ENCODE measurements at places on chromosomes 2 and 18. TPM values are rescaled to one million over a fixed set of nuclear protein-coding genes. Genes with fewer than 3 reads are reported as not detected.

The SLC30A3 gene
- 0.56 TPM for total RNA-seq

- H3K27me3 ChIP-seq: no peaks in the 10 kb centered on the region
- no peaks in the 10 kb centered on the region for H3K36me3 ChIP-seq
- H3K27ac ChIP-seq: no peak overlapping the region
- peaks cover 1% of the 10 kb centered on the region for H3K4me1 ChIP-seq
- H3K4me3 ChIP-seq: no peak overlapping the region
These were observed 680.5 kb downstream of the ZEB2 start for GRCh38 chr2:143839456-143839855.

DNA sequence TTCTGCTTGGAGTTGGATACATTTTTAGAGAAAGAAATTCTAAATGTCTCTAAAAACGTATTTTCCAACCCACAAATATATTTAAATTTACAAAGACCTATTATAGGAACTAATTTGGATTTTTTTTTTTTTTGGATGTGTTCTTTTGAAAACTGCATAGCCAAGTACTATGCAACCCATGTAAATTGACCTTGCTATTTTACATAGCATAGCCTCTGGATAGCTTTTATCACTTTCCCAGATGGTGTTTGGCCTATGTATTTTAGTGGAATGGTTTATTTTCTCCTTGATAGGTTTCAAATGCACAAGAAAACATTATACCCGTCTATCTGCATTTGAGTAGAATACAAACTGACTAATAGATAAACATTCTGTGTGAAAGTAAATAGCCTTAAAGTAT lies 130.0 kb downstream of the FIGN start:
- no peaks in the 10 kb centered on the region for H3K27me3 ChIP-seq
- no peak overlapping the region for H3K4me3 ChIP-seq
- peaks cover 1% of the 10 kb centered on the region for H3K4me1 ChIP-seq
- H3K27ac ChIP-seq: no peak overlapping the region
- H3K36me3 ChIP-seq: no peaks in the 10 kb centered on the region

The PLCD4 gene
- 1.5 TPM for total RNA-seq

- H3K27ac ChIP-seq: no peak overlapping the region
- DNase-seq: no peak
- no peaks in the 10 kb centered on the region for H3K27me3 ChIP-seq
- H3K4me3 ChIP-seq: no peak overlapping the region
- peaks cover 2% of the 10 kb centered on the region for H3K4me1 ChIP-seq
These were observed 7.8 kb upstream of the CNNM3 start for GRCh38 chr2:96808176-96808837.

DNA sequence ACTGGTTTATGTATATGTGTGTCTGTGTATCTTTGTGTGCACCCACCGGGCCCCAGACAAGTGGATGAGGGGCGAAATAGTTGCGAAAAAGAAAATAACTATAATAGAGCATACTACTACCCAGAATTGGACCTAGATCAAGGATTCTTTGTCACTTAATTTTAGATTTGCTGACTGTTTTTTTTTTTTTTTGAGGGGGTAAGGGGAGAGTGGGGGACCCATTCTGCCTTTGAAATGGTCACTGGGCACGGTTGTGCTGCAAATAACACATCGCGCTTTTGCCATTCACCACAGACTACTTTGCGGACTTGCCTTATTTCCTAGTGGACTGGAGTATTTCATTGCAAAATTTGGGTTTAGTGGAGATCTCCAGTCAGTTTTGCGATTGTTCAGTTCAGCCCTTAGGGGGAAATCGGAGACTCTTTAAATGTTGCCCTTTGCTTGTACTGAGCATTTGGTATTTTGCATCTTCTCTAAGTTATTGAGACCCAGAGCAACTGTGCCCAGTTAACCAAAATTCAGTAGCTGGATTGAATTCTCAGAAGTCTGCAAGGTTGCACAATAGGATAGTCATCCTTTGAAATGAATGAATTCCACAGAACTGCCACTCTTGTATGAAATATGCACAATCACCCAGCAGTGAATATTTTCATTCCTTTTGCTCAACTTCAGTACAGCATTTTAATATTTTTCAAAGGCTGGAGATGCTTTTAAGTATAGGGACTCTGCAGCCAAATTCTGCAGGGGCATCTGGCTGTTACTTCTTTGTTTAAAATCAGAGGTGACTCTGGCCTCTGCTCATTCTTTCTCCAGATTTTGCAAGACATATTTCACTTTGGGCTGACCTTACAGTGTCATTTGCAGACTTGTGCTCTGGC lies 2.9 kb downstream of the TRIB2 start:
- H3K4me3 ChIP-seq: peak overlapping the region; percentile 78
- DNase-seq: peak; percentile 15
- peak overlapping the region; percentile 89 for H3K27ac ChIP-seq
- H3K27me3 ChIP-seq: no peaks in the 10 kb centered on the region

DNA sequence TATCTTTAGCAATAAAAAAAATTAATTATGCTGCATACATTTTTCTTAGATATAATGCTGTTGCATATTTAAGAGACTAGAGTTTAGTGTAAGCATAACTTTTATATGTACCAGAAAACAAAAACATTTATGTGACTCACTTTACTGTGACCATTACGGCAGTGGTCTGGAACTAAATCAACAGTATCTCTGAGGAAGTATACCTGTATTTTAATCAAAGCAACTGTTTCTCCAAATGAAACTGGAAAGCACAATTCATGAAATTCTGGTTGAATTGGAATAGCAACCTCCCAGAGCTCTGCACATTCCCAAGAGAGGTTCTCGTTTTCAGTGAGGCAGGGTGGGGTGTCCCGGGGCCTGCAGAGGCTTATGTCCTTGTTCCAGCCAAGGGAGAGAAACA lies 112.2 kb upstream of the TACR1 start:
- H3K4me1 ChIP-seq: no peaks in the 10 kb centered on the region
- no peak for DNase-seq
- H3K4me3 ChIP-seq: no peak overlapping the region
- no peaks in the 10 kb centered on the region for H3K27me3 ChIP-seq

DNA sequence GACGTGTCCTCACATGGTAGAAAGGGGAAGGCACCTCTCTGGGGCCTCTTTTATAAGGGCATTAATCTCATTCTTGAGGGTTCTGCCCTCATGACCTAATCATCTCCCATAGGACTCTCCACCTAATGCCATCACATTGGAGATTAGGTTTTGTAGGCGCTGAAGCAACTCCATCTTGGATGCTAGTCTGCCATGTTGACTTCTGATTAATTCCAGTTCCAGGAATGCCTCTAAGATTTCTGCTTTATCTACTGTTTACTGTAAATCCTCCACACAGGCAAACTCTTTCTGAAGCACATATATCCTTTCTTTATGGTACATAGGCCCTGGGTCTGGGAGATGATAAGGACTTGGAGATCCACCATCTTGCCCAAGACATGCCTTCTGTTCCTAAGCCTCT lies 49.3 kb upstream of the YWHAQ start:
- no peaks in the 10 kb centered on the region for H3K27me3 ChIP-seq
- DNase-seq: no peak
- no peaks in the 10 kb centered on the region for H3K4me1 ChIP-seq
- no peak overlapping the region for H3K27ac ChIP-seq
- H3K36me3 ChIP-seq: no peaks in the 10 kb centered on the region
- no peak overlapping the region for H3K4me3 ChIP-seq

GRCh38 chr18:7885865-7886264 lies 318.7 kb downstream of the PTPRM start:
- no peak for DNase-seq
- no peaks in the 10 kb centered on the region for H3K27me3 ChIP-seq
- no peaks in the 10 kb centered on the region for H3K4me1 ChIP-seq
- no peak overlapping the region for H3K4me3 ChIP-seq
- H3K27ac ChIP-seq: no peak overlapping the region

GRCh38 chr2:138424436-138425140 lies 77.0 kb upstream of the SPOPL start:
- DNase-seq: no peak
- no peak overlapping the region for H3K27ac ChIP-seq
- H3K4me3 ChIP-seq: no peak overlapping the region
- H3K27me3 ChIP-seq: no peaks in the 10 kb centered on the region
- H3K36me3 ChIP-seq: no peaks in the 10 kb centered on the region

- no peaks in the 10 kb centered on the region for H3K36me3 ChIP-seq
- H3K4me1 ChIP-seq: no peaks in the 10 kb centered on the region
- H3K4me3 ChIP-seq: no peak overlapping the region
- no peaks in the 10 kb centered on the region for H3K27me3 ChIP-seq
These were observed 16.0 kb downstream of the INSIG2 start for GRCh38 chr2:118103951-118104940.

DNA sequence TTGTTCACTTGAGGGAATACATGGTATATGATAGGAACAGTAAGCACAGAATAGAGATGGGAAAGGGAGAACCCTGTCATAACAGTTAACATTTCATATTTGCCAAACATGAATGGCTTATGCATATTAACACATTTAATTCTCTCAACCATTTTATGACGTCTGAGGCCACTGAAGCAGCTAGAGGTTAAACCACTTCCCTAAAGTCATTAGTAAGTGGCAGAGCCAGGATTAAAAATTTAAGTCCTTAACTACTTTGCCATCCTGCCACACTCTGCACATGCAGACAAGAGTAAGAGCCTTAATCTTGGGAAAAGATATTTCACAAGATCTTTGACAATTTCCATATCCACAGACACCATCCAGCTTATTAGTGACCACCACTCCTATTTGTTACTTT lies 2.1 kb downstream of the LIPT1 start:
- no peak overlapping the region for H3K4me3 ChIP-seq
- no peaks in the 10 kb centered on the region for H3K27me3 ChIP-seq
- H3K4me1 ChIP-seq: peaks cover 9% of the 10 kb centered on the region
- no peaks in the 10 kb centered on the region for H3K36me3 ChIP-seq
- no peak for DNase-seq

GRCh38 chr2:46825939-46826568 lies 89.6 kb downstream of the MCFD2 start:
- H3K27me3 ChIP-seq: no peaks in the 10 kb centered on the region
- H3K36me3 ChIP-seq: no peaks in the 10 kb centered on the region
- H3K4me3 ChIP-seq: no peak overlapping the region
- H3K27ac ChIP-seq: no peak overlapping the region

The TMEM87B gene
- total RNA-seq: 18.7 TPM
